ENCODE measurements at places on chromosomes 1 and 21. TPM values are rescaled to one million over a fixed set of nuclear protein-coding genes. Genes with fewer than 3 reads are reported as not detected.

Gene MEF2D
- 114 TPM for total RNA-seq

- DNase-seq: no peak
These were observed 30.1 kb upstream of the PTGFRN start for GRCh38 chr1:116879478-116880133.

GRCh38 chr1:4636186-4636585, 18.2 kb upstream of the AJAP1 start:
- DNase-seq: no peak

- DNase-seq: no peak
These were observed 12.8 kb downstream of the CACHD1 start for GRCh38 chr1:64482720-64483119.

Gene TMCO1
- total RNA-seq: 43.0 TPM

- no peak for DNase-seq
These were observed 32.3 kb downstream of the CD58 start for GRCh38 chr1:116538544-116538943.

Gene CDA
- not detected for total RNA-seq

DNA sequence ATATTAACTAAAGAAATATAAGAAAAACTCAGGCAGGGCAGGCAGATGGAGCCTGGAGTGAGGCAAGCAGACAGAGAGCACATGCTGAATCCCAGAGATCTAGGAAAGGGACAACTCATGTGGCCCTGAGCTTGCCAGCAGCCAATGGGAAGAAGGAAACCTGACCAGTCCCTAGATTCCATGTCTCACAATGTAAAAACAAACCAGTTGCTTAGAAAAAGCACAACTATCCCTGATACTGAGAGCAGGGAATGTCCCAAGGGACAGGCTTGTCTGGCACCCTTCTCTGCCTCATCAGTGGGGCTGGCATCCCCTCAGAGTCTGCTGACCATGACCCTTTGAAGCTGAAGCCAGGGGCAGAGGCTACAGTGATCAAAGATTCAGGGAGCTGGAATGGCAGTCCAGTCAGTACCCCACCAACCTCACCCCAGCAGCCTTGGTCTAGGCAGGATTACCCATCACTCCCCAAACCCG, 27.8 kb downstream of the HSPG2 start:
- no peak for DNase-seq

GRCh38 chr1:93878501-93878888, 511 bp downstream of the DNTTIP2 start:
- DNase-seq: peak; percentile 31

- DNase-seq: no peak
These were observed 168.9 kb upstream of the C21orf91 start for GRCh38 chr21:17988102-17988437.

GRCh38 chr1:242876030-242876429, 351.5 kb upstream of the PLD5 start:
- DNase-seq: no peak

Gene C1orf94
- not detected for total RNA-seq

- no peak for DNase-seq
These were observed 572.9 kb downstream of the LTN1 start for GRCh38 chr21:28419811-28420210.

Gene LRRC38
- not detected for total RNA-seq

Gene DPT
- not detected for total RNA-seq

DNA sequence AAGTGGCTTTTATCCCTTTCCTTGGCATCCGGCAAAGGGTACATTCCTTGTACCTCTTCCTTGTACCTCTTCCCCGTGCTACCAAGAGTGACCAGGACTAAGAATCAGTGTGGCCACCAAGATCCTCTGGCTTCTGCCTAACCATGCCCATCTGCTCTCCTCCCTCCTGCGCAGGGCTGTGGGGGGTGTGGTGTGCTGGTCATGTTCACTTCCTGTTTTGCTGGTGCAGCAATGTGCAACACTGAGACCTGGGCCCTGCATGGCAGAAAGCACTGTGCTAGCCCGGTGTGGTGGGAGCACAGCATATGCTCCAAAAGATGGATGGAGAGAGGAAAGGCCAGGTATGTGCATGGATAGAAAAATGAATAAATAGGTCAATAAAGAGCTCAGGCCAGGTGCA, 33.3 kb upstream of the TENT5C start:
- DNase-seq: peak; percentile 40

- DNase-seq: no peak
These were observed 3.9 kb downstream of the MFN2 start for GRCh38 chr1:11984121-11984520.

GRCh38 chr1:172545396-172546004, 12.6 kb downstream of the SUCO start:
- DNase-seq: no peak

DNA sequence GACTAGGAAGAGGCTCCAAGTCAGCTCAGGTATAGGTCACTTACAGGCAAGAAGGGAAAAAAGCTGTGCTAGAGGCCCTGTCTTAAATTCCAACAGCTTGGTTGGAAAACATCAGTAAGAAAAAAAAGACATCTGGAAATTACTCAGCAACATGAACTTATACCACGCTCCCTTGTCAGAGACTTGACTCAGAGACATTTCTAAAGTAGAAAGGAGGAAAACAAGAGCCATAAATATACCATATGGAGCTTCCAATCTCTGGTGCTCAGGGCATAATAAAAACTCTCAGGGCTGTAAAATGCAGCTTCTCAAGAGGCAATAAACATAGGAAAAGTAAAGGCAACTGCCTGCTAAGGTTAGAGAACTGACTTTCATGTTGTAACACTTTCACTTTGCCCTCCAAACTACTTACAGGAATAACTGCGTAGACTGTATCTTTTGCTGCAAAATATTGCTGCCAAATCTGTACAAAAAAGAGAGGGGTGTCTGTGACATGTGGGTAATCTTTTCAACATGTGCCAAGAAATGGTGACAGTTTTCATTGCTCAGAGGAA, 14.7 kb downstream of the ATPAF1 start:
- DNase-seq: no peak

Gene EXO1
- 2.3 TPM for total RNA-seq

Gene KCNA3
- 20.0 TPM for total RNA-seq

- no peak for DNase-seq
These were observed 84.1 kb upstream of the SELENON start for GRCh38 chr1:25715888-25716287.

- DNase-seq: no peak
These were observed 109.8 kb downstream of the PBX1 start for GRCh38 chr1:164668491-164669400.

DNA sequence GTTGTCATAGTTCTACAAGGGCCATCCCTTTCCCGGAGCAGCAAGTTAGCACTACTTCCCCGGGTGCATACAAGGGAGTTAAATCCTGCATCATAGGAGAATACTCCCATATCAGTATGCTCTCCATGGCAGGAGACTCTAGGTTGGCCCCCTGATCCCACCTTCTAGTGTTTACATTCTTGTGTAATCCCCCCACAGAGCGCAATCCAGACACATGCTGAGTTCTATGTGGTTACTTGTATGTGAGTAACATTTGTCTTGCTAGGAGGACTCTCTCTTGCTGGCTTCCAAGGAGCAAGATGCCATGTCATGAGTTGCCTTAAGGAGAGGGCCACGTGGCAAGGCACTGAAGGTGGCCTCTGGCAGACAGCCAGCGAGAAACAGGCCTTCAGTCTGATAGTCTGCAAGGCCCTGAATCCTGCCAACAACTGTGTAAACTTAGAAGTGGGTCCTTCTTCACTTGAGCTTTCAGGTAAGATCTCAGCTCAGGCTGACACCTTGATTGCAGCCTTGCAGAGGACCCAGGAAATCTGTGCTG, 155.3 kb downstream of the CDC7 start:
- DNase-seq: no peak

GRCh38 chr1:166924823-166925541, 48.9 kb upstream of the TADA1 start:
- DNase-seq: peak; percentile 22

Gene RABGAP1L
- 126 TPM for total RNA-seq

DNA sequence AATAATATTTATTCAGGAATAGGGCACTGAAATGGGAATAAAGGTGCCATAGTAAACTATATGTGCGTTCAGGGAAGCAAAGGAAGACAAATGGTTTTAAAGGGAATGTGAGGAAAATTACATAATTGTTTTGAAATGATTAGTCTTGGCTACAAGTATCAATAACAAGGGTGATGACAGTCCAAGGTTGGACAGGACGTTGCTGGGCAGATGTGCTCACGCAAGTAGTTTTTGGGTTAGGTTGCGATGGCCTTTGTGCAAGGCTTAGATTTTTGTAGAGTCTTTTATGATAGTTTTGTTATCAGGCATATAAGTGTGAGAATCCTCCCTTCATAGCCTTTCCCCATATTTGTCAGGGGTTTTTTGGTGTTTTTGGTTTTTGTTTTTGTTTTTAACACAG, 57.0 kb downstream of the SPATA6 start:
- no peak for DNase-seq

Gene XCL2
- not detected for total RNA-seq

Gene RASAL2
- total RNA-seq: 0.24 TPM

DNA sequence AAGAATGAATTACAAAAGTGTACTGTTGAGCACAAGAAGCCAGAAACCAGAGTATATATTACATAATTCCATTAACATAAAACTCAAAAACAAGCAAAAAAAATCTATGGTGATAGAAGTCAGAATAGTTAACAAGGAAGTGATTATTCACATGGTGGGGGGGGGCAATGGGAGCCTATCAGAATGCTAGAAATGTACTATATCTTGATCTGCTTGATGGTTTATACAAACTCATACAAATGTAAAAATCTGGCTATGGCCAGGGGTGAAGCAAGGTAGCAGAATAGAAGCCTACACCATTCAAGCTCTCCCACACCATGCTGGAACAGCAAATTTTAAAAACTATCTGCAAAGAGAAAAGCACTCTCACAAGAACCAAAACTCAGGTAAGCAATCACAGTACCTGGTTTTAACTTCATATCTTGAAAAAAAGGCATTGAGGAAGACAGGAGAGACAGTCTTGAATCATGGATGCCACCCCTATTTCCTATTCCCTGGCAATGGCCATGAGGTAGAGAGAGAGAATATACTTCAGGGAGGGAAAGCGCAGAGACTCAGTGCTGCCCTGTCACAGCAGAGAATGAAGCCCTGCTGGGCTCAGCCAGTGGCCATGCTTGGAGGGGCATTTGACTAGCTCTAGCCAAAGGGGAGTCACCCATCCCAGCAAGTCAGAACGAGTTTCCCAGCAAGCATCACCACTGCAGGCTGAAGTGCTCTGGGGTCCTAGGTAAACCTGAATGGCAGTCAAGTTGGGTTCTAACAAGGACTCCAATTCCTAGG, 73.8 kb downstream of the CDC42BPA start:
- no peak for DNase-seq

Gene MPC2
- total RNA-seq: 28.6 TPM

DNA sequence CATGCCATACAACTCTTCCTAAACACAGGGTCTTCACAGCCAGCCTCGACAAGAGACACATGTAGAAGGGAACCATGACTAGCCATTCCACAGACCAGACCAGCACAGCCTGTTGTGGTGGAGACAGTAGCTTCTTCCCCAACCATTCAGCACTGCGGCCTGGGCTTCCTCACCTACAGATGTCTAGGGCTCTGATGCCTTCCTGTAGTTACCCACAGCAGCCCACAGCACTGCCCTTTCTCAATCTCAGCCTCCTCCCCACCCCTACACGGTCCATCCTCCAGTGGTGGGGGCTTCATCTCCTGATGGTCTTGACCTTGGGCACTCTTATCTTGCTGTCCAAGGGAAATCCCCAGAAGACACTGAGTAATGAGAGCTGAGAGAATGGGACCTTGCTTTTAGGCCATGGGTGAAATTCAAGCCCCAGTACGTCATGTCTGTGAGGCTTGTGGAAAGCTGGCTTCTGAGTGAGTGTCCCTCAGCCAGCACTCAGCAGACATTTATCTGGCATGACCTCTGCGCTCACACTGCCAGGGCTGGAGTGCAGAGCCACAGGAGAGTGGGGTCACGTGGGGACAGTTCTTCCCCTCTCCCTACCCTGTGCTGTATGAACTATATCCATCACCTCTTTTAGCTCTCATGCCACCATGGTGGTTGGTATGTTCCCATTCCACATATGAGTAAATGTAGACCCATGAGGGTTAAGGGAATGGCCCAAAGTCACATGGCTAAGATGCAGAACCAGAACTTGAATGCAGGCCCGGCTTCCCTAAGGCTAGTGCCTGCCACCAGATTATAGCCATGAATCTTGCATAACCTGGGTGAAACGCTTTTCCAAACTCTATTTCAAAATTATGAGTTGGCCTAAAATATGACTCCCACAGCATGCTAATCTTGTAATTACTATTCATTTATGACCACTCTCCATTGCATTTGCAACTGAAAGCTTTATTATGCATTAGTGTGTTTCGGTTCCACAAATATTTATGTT, 104.7 kb downstream of the HIVEP3 start:
- no peak for DNase-seq

DNA sequence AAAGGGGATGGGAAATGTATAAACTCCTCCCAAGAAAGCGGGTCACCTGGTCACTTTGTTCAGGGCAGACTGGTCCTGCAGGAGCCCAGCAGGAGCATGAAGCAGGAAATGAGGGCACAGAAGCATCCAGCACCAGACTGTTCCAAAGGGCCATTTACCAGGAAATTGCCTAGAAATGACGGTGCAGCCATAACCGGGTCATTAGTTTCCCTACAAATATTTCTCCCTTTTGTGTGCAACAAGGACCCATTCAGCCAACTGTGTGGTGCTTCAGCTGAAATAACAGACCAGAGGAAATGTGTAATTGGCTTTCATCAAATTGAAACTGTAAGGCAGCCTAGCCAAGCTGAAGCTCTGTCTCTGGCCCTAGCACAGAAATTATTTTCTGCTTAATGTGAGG, 7.6 kb upstream of the CTTNBP2NL start:
- DNase-seq: no peak

GRCh38 chr1:54949053-54949452, 31.4 kb upstream of the TMEM61 start:
- no peak for DNase-seq

- no peak for DNase-seq
These were observed 25.3 kb downstream of the FMO2 start for GRCh38 chr1:171210355-171210754.

Gene FBXO28
- 30.4 TPM for total RNA-seq

DNA sequence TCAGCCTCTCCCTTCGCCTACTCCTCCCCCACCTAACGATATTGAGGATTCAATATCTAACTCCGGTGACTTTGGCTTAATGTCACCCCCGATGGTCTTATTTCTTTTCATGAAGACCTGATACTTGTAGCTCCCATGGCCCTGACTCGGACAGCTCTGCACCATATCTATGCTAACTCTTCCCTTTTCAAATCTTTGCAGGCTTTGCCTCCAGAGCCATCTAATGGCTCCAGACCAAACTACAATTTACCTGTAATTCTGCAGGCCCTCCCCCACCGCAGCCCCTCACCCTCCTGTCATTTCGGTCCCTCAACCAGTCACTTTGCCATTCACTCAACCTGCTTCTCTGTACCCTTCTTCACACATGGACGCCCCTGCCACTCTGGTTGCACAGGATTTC, 7.9 kb upstream of the GSTM5 start:
- DNase-seq: no peak

GRCh38 chr1:9746651-9747050, 77.1 kb downstream of the CLSTN1 start:
- DNase-seq: no peak

- no peak for DNase-seq
These were observed 56.4 kb downstream of the CHIA start for GRCh38 chr1:111347026-111347425.
